ENCODE measurements at places on chromosomes 2 and 18.

GRCh38 chr18:21047126-21047525, 64.5 kb downstream of the ROCK1 start:
- no peak for DNase-seq

DNA sequence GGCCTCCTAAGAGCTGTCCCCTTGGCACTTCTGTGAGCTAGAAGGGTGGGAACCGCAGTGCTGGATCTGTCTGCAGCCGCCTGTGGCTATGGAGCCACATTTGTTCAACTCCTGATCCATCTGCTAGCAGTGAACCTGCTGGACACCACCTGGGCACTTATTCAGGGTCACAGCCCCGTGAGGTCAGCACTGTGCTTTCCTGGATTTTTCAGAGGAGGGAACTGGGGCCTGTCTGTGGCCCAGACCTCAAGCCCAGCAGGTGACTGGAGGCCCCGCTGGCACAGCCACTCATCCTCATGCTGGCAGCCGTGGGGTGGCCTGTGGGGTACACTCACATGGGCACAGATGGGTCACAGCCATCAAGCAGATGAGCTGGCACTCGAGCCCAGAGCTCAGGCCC, 155.3 kb downstream of the TFCP2L1 start:
- no peak for DNase-seq

DNA sequence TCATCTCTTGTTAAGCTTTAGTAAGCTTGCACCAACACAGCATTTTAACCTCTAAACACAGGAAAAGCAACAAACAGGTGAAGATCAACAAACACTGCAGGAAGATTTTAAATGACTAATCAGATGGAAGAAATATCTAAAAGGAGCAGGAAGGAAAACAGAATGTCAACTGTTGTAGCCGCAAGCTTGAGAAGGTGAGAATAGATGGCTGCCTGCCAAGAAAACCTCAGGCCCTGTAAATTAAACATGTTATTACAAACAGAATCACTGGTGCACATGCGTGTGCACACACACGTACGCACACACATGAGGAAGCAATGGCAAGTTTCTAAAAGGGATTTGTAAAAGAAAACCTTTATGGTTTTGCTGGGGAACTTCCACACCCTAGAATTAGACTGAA, 257.8 kb upstream of the GALNT5 start:
- DNase-seq: no peak

- DNase-seq: no peak
Measured at GRCh38 chr2:163732727-163733126, 3.1 kb downstream of the FIGN start.

GRCh38 chr2:8030573-8031303, 651.1 kb upstream of the ID2 start:
- no peak for DNase-seq

DNA sequence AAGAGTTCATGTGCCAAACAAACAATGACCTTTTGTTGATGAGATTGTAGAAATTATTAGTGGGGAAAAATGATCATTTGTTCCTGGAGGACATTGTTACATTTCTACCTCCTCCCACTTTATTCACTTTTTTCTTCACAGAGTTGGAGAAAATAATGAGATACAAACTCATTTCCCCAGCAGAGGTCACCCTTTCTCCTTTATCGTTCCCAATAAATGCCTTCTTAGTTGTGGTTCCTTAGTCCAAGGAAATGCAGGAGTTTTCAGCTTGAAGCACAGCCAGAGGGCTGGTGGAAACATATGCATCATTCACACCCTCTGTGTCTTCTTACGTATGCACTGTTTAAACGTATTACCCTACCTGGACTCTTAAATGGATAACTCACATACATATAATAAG, 108.8 kb downstream of the SLC4A3 start:
- DNase-seq: no peak

DNA sequence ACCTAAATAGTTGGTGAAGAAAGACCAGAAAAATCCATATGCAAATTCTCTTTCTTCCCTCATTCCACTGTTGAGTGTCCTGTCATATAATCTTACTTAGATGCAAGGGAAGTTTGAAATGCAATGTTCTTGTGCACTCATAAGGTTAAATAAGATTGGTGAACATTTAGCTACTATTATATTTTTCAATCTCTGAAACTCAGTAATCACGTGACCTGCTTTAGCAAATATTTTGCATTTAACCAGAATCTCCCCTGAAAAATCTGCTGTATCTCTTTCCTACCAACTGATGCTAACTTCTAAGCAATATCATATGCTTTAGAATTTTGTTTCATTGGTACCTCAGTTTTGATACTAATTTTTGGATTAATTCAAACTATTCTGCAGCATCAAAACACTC, 533.2 kb downstream of the RIT2 start:
- DNase-seq: no peak

GRCh38 chr2:105876191-105876590, 131.5 kb downstream of the NCK2 start:
- DNase-seq: no peak

DNA sequence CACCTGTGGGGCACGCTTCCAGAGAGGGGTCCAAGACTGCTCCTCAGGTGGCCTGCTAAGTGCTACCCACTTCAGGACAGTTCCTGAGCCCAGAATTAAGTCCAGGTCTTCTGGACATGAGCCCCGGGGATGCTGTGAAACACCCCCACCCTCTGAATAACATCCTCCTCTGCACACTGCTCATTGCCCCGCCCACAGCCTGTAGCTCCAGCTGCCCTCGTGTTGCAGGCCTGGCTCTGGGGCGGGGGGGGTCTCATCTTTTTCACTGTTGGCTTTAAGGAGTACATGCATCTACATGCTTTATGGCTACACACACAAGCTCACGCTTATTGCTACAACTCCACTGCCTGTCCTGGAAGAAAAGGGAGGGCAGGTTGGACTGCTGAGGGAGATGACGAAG, 92.8 kb downstream of the PTGR3 start:
- no peak for DNase-seq

GRCh38 chr2:57728691-57729090, 317.9 kb upstream of the VRK2 start:
- no peak for DNase-seq

DNA sequence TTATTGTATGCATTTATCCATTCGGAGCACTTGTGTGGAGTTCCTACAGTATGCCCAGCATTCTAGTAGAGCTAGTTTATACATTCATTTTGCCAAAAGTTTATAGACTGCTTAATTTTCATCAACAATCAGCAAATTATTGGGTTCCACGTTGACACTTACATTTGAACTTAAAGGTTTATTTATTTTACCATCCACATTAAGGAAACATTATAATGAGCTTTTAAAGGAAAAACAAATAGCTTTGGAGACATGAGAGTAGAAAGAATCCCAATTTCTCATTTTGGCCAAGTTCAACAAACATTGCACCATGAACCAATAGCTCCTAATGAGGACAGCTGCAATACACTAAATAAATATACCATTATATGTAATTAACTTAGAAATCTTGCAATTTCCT, 501.2 kb upstream of the SMIM21 start:
- no peak for DNase-seq

DNA sequence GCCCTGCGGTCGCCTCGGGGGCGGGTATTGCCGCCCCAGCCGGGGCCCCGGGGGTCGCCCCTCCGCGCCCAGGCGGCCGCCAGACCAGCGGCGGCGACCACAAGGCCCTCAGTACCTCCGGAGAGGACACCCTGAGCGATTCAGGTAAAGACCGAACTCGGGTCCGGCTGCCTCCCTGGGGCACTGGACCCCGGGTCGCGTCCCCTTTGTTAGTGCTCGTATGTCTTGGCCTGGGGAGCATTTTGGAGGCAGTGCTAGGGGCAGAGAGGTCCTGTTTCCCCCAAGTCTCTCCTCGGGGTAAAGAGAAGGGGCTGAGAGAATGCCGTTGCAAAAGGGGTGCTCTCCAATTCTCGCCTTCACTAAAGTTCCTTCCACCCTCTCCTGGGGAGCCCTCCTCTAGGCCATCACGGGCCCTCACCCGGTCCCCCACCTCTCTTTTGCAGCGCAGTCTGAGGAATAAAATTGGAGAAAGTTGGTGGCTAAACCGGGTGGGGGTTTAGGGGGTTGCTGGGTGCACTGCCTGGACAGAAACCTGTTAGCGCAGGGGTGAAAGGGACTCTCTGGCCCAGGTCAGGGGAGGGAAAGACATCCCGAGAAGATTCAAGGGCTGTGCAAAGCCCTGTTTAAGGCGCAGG, 2.5 kb downstream of the MYCN start:
- DNase-seq: no peak

- no peak for DNase-seq
Measured at GRCh38 chr2:73436019-73436418, 50.4 kb downstream of the ALMS1 start.

- DNase-seq: peak; percentile 43
Measured at GRCh38 chr18:79965119-79965902, 868 bp downstream of the HSBP1L1 start.

- no peak for DNase-seq
Measured at GRCh38 chr2:46460241-46460921, 19.0 kb upstream of the TMEM247 start.

GRCh38 chr2:69741229-69741574, 732 bp upstream of the ANXA4 start:
- DNase-seq: peak; percentile 63

DNA sequence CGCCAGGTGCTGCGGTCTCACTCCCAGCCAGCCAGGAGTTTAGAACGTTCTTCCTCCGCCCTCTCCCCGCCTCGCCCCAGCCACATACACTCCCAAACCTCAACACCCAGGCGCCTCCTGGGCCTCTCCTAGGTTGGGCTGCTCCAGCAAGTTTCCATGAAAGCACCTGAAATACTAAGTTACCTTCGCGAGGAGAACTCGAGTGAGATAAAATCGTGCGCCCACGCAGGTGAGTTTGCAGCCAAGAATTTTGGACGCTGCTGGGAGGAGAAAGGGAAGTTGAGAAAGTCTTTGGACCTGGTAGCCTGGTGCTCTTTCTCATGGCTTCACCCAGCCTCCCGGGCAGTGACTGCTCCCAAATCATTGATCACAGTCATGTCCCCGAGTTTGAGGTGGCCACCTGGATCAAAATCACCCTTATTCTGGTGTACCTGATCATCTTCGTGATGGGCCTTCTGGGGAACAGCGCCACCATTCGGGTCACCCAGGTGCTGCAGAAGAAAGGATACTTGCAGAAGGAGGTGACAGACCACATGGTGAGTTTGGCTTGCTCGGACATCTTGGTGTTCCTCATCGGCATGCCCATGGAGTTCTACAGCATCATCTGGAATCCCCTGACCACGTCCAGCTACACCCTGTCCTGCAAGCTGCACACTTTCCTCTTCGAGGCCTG, at the start of gene GPR39:
Gene GPR39 (plus strand): TSS at position 83 of the 673 bp plus-strand sequence.
- DNase-seq: no peak

GRCh38 chr2:158011055-158011771, 90.5 kb upstream of the UPP2 start:
- no peak for DNase-seq

DNA sequence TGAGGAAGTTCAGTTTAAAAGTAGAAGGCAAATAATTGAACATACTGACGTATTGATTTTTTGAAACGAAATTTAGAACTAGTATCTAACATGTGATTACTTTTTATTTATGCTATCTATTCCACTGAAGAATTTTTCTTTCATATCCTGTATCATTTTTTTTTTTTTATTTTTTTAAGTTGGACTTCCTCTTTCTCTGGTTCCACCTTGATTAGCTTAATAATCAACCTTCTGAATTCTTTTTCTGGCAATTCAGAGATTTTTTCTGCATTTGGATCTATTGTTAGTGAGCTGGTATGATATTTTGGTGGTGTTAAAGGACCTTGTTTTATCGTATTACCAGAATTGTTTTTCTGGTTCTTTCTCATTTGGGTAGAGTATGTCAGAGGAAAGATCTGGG, 411.2 kb downstream of the SOX11 start:
- DNase-seq: no peak

- no peak for DNase-seq
Measured at GRCh38 chr18:3877678-3878077, 427.7 kb downstream of the TGIF1 start.

DNA sequence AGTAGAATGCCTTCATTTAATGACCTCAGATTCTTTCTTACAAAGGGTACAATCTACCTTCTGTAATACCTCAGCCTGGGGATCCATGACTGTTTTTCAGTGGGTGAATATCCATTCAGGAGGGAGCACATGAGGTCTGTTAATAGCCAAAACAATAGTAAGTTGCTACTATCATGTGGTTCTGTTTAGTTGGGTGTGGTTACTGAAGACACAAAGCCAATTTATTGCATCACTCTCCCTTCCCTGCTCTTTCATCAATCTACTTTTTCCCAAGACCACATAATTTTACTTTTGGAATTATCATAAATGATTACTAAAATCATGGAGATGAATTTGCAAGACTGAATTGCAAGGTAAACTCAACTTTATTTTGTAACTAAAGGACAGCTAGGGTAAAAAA, 254.2 kb downstream of the GALNT13 start:
- DNase-seq: no peak

DNA sequence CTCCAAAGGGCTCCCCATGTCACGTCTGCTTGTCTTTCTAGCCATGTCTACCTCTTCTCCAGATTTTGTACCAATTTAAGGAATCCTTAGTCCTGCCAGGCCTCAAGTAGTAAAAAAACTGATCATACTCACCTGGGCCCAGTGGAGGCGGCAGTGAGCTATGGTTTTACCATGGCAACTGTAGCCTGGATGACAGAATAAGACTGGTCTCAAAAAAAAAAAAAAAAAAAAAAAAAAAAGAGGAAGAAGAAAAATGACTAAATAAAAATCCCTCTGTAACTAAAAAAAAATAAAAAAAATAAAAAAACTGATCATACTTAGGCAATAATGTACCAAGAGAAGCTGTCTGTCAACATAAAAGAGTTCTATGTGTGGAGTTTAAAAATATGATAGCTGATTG, 221.6 kb downstream of the NR4A2 start:
- DNase-seq: peak; percentile 22

DNA sequence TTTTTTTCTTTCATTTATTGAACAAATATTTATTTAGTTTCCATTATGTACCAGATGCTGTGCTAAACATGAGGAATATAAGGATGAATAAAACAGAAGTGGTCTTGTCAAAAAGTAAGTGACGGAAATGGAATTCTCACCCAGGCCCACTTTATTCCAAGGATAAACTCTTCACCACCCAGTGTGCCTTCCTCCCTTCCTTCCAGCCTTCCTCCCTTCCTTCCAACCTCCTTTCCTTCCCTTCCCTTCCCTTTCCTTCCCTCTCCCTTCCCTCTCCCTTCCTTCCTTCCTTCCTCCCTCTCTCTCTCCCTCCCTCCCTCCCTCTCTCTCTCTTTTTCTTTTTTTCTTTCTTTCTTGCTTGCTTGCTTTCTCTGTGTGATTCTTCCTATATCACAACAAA, 240.8 kb downstream of the DPP10 start:
- no peak for DNase-seq

GRCh38 chr18:323253-323622, 55.4 kb upstream of the THOC1 start:
- no peak for DNase-seq

DNA sequence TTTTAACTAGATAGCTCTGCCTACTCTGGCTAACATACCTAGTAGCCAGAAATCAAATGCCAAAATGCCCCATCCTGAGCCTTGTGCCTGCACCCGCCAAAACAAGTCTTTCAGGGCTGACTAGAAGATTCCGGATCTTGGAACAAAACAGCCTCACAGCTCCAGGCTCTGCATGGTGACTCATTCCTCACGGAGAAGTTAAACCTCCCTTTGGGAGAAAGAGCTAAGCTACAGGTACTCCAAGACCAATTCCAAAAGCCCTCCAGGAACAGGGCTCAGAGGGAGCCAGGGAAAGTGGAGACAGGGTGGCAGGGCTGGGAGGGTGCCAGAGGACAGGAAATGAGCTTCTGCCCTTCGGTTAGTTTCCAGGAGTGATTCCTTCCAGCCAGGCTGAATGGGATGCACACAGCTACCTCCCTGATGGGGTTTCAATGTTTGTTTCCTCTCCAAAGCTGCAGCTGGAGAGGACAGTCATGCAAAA, 295.6 kb downstream of the TNS1 start:
- no peak for DNase-seq
